ENCODE measurements at places on chromosomes 13 and 19.
A peak's percentile ranks its signal among the peaks of the same experiment; 100 is the strongest.

DNA sequence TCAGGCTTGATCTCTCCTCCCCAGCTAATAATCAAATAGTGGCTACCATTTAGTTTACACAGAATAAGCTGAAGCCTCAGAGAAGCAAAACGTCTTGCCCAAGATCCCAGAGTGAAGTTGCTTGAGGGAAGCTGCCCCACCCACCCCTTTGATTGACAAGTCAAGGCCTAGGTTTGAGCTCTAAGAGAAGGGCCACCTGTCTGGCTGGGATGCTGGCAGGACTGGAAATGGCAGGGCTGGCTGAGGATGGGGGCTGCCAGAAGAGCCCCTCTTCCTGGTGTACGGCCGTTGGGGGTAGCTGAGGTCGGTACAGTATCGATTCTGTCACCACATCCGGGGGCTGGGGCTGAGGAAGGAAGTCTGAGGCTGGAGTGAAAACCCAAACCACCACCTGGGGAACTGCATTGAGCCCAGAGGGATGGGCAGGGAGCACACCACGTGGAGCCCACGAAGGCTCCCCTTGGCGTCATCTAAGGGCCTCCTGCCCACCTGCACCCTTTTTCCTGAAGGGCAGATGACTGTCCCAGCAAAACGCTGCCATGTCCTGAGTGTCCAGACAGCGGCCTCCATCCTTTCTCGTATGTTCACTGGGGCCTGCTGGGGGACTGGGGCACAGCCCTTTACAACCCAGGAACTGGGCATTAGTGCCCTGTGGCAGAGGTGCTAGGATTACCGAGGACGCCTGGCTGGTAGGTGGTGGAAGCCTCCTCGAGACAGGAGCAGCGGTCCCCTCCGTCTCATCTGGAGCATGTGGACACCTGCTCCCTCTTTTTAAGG lies 1.4 kb upstream of the PRKD2 start:
- no peak for DNase-seq

GRCh38 chr13:113592571-113592970 lies 8.0 kb downstream of the TFDP1 start:
- DNase-seq = no peak

- no peak for DNase-seq
These were observed 550.3 kb downstream of the GPC5 start for GRCh38 chr13:91948736-91949135.

GRCh38 chr19:19618219-19619051 lies at the start of gene PBX4:
TSS of gene PBX4 (minus strand) at chr19:19618687. CDS start at chr19:19618629, 58 bp downstream.
- DNase-seq = peak; percentile 85

- DNase-seq = peak; percentile 94
These were observed 1189.2 kb downstream of the EFNB2 start for GRCh38 chr13:105346141-105346775.

GRCh38 chr13:32851083-32852069 lies 164.8 kb upstream of the KL start:
- no peak for DNase-seq

- no peak for DNase-seq
These were observed 8.2 kb downstream of the RAB11B start for GRCh38 chr19:8398311-8398771.

DNA sequence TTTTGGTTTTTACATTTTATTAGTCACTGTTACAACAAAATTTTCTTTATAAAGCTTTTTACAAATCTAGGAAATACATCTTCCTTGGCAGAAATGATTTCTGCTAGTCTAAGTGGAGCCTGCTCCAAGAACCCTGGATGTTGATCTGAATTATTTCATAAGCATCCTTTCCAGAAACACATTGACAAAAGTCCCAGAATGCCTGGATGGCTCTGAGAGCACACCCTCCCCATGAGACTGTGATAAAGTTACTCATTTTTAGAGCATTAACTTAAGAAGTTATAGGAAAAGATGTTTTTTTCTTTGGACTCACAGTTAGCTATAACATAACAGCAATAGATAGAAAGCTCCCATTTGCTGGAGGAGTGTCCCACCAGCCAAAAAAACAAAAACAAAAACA lies 559.6 kb upstream of the SPRY2 start:
- no peak for DNase-seq

DNA sequence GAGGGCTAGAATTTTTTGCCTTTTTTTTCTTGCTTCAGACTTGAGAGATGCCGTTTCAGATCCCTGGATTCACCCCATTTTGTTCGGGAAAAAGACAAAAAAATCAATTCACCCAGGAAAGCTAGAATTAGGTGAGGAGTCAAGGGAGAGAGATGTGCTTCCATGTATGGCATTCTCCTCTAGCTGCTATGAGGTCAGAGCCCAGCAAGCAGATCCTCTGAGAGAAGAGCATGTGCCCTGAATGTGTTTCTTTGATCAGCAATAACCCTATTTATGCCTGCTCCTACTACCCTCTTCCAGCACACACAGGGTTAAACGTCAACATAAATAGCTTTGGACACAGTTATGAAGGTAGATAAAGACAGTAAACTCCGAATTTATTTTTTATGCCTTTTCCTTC lies 53.6 kb downstream of the NDFIP2 start:
- no peak for DNase-seq

- DNase-seq = no peak
These were observed 315.6 kb downstream of the DLEU7 start for GRCh38 chr13:50527612-50528509.
